ENCODE measurements at places on chromosomes 5 and 9. TPM values are rescaled to one million over a fixed set of nuclear protein-coding genes. Genes with fewer than 3 reads are reported as not detected.

GRCh38 chr5:139481580-139482049 lies 943 bp downstream of the STING1 start:
- DNase-seq = peak; percentile 89

DNA sequence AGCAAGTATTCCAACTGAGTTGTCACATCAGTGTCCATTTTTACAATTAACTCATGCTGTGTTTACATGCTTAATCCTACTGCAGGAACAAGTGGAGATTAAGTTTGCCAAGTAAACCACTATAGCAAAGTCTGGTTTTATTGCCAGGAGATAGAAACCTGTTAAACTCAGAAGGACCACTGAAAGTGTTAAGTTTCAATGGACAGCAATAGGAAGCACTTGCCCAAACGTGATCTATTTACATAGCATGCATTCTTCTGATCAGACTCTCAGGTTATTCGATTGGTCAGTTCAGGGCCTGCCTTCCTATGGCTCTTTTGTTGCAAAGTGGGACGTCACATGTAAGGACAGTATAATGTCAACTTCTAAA lies 28.0 kb upstream of the IFNK start:
- no peak for DNase-seq

GRCh38 chr9:85741095-85741874 lies 469 bp downstream of the AGTPBP1 start:
- peak; percentile 45 for DNase-seq

DNA sequence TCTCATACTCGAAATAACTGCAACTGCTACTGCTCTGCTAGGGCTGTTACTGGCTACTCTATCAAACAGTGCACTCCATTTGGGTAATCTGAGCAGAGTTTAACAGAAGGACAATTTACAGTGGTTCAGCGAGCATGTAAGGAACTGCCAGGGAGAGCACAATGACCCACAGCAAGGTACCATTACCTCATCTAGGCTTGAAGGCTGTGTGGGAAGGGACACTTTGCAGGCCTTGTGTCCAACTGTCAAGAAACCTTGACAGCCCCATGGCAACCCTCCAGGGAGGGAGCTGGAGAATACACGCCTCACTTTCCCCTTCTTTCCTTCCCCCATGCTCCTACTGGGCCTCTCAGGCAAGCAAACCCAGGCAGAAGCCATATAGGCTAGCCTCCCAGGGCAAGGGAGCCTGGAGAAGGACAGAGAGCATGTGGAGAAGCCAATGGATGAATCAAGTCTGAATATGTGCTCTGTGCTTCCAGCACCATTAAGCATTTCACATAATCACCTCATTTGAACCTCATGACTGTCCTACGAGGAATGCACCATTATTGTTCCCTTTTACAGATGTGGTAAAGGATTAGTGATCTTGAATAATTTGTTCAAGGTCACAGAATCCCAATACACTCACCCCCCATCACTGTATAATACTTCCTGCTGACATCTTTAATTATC lies 49.9 kb upstream of the JAK2 start:
- no peak for DNase-seq

ADRA1B gene
- total RNA-seq = 0.14 TPM

IL9 gene
- total RNA-seq = not detected

LVRN gene
- total RNA-seq = 0.71 TPM
